GOT3 (cell line): ENCODE measurements at places on chromosomes 1 and 21.

- DNase-seq: no peak
Measured at GRCh38 chr21:16307256-16307655, 577.5 kb downstream of the USP25 start.

- DNase-seq: peak; percentile 6
Measured at GRCh38 chr1:93681101-93681988, at the start of gene BCAR3. TSS of gene BCAR3 (minus strand) at chr1:93681837. CDS start at chr1:93674930, 6,907 bp downstream.

GRCh38 chr1:97461782-97462181, 459.1 kb downstream of the DPYD start:
- no peak for DNase-seq

- DNase-seq: no peak
Measured at GRCh38 chr21:33219954-33220353, 9.8 kb upstream of the IFNAR2 start.

- no peak for DNase-seq
Measured at GRCh38 chr1:199978408-199978940, 49.0 kb upstream of the NR5A2 start.

- DNase-seq: no peak
Measured at GRCh38 chr1:1703796-1704195, 11.2 kb upstream of the SLC35E2B start.

- DNase-seq: no peak
Measured at GRCh38 chr1:156509424-156510034, 9.0 kb upstream of the MEF2D start.

DNA sequence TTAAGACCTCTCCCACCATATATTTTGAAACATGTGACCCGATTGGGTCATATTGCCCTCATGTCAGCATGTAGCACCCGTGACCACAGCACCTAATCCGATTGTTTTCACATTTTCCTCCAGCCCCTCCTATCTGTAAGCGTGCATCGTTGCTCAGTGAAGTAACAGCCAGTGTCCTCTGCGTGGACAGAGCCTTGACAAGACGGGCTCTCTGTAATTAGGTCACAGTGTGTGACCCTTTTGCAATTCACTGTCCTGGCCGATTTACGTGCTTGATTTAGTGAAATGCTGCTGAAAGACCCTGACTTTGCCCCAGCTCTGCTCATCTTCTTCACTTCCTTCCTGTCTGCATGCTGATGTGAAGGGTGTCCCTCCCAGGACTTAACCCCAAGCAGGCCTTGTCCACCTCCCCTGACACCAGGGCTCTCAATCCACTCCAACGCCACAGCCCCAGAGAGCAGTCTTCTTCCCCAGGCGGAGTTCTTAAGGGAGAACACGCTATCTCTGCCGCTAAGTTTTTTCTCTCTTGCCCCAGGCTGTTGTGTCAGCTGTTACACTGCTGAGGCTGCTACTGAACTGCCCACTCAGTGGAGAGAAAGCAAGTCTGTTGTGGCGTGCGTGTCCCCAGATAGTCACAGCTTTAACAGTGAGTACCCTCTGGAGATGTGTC, 19.4 kb downstream of the URB2 start:
- no peak for DNase-seq

DNA sequence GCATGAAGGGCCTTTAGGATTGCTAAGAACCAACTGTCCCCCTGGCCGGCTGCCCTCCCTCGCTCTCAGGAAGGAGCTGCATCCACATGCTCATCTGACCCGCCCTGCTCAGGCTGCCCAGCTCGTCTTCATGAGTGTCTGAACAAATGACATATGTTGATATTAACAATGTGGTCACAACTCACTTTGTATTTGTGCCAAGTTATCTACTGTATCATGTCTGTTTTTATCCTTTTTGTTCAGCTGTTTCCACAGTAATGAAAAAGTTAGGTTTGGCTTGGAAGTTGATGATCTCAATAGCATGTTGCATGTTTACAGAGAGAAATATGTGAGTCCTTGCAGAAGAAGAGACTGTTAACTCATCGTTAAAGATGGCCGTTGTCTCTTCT, 75.1 kb downstream of the PHTF1 start:
- no peak for DNase-seq

DNA sequence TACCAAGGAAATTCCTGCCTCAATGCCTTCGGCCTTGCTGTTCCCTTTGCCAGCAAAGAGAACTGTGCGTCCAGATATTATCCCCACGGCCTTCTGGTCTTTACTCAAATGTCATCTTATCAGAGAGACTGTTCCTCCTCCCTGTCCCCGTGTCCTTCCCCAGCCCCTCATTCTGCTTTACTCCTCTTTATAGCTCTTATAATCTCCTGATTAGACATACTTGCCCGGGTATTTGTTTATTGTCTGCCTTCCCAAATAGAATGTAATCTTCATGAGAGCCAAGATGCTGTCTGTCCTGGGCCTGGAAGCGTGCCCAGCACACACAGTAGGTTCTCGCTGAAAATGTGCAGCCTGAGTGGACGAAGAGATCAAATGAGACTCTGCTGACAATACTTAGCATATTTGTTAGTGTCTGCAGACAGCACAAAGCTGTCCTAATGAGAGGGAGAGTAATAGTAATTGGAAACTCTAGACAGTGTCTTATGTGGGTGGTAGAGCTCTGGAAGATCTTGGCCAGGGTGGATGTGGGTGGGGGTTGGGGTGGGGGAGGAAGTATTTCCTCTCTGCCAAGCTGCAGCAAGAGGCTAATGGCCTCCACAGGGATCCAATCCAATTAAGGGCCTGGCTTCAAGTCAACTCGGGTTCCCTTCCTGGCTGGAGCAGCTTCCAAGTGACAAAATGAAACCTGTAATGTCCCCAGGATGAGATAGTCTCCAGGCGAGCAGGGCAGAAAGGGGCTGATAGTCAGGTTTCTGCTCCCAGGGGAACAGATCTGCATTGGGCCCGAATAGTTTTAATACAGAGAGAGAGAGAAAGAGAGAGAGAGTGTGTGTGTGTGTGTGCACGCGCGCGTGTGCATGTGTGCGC, 9.5 kb upstream of the CLIC4 start:
- DNase-seq: no peak

- DNase-seq: no peak
Measured at GRCh38 chr1:61237659-61238358, 155.4 kb downstream of the NFIA start.

DNA sequence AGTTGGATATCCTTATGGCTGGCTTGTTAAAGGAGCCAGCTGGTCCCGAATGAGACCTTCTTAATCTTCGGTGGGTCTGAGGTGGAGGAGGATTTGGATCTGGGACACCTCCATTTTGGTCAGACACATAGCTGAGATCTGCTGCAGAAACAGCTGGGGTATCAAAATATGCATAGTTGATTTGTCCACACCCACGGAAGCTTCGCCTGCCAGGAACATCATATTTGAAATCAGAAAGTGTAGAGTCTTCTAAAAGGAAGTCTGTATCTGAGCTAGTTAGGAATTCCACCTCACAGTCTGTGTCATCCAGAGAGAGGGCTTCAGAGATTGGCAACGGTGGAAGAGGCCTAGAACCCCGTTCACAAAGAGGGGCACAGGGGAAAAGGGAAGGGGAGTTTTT, 12.3 kb downstream of the ERRFI1 start:
- DNase-seq: no peak

GRCh38 chr1:230831771-230832170, 36.5 kb downstream of the C1orf198 start:
- no peak for DNase-seq

DNA sequence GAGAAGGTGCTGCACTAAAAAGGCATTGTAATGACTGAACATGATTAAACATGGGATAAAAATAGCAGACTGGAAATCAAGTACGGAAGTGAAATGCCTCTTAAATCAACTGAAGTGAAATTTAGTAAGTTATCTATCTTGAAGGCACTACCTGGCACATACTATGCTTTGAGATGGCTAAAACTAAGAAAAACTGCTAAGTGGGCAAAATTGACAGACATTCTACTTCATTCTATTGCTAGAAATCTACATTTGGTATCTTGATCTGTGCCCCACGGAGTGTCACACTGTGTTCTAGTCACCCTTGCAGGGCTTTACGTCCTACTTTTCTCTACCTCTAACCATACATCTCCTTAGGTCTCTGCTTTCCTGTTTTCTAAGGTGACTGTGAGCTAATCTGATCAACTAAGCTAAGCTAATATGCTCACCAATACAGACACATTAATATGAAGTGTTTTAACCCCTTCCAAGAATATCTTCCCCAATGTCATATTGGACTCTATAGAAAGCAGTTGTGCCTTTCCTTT, 4.1 kb downstream of the PDC start:
- no peak for DNase-seq

DNA sequence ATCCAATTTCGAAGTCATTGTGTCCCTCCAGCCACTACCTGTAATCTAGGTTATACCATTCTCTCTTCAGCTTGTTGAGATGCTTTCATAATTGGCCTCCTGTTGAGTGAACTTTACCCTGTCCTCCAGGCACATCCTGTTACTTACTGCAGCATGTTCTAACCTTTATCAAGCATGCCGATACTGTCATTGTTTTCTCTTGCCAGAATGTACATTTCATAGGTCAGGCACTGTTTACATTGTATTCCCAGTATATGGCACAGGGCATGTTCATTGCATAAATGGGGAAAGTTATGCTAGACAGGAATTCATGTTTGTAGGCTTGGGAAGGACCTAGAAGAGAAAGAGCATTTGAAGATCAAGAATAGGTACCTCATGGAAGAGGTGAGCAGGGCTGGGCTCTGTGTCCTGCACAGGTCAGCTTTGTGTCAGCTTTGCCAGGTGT, 10.2 kb downstream of the CXADR start:
- DNase-seq: no peak

DNA sequence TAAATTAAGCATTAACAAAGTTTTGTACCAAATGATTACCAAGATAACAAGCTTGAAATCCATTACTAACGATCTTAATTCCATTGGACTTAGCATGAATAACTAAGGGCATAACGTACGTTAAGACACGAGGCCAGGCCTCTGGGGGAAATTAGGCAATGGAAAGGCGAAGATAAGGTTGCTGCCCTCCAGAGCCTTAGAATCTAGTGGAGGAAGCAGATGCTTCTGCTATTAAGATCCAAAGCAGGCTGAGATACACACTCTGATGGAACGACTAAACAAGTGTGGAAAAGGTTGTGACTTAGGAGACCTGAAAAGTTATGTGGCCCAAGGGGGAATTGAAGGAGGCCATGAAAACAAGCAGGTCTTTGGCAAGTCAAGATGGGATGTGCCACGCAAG, 6.0 kb downstream of the AKNAD1 start:
- DNase-seq: no peak

DNA sequence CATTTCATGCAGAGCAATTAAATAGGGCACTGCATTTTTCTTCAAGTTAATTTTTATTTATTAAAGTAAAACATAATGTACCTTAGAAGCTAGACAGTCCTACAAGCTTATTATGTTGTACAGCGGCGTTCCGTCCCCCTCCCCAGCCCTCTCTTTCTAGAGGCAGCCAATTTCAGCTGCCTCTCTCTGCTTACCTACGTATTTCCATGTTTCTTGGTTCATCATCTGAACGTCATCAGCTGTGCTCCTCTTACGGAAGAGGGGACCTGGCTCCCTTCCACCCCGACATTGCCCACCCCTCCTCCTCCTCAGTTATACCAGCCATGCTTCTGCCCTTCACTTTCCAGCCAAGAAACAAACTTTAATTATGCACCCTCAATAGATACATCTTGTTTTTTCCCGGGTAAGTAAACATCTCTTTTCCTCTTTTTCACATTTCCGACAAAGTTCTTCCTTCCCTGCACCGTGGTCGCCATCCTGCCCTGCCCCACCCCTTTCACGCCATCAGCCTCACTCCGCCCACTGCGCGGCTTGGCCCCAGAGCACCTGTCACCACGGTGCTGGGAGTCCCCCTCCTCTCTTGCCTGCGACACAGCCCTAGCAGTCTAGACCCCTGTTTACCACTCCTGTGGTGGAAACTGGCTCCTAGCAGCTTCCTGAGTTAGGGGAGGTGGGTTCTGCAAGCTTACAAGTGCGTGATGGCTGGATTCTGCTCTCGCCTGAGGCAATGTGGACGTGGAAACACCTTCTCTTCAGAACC, 57.9 kb downstream of the SLC37A1 start:
- no peak for DNase-seq

- no peak for DNase-seq
Measured at GRCh38 chr1:218490406-218490922, 145.3 kb downstream of the TGFB2 start.

GRCh38 chr1:93814059-93814794, 64.8 kb downstream of the DNTTIP2 start:
- no peak for DNase-seq

GRCh38 chr1:111172463-111172862, 28.0 kb downstream of the DENND2D start:
- DNase-seq: no peak

GRCh38 chr1:214186103-214186824, 94.7 kb upstream of the SMYD2 start:
- no peak for DNase-seq

- DNase-seq: no peak
Measured at GRCh38 chr1:185478877-185479276, 161.8 kb upstream of the IVNS1ABP start.

DNA sequence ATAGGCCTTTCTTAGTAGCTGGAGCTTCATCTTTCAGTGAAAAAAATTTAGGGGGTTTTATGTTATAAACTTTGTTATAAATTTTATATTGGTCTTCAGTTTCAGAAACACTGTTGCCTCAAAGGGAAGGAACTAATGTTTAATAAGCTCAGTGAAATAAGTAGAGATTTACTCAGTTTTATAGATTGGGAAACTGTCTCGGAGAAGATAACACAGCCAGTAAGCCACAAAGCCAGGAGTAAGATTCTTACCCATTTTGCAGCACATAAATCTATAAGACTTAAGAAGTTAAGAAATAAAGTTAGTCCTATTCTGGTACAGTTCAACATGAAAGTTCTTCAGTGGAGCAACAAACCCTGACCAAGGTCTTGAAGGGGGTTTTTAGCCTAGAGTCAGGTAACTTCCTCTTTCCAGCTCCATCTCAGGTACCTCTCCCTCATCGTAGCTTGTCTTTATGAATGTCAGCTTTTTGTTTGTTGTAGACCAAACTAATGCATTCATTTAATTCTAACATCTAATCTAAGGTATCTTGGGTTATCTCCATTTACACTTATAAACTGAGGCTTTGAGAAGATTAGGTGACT, 3.3 kb downstream of the KPNA6 start:
- no peak for DNase-seq

DNA sequence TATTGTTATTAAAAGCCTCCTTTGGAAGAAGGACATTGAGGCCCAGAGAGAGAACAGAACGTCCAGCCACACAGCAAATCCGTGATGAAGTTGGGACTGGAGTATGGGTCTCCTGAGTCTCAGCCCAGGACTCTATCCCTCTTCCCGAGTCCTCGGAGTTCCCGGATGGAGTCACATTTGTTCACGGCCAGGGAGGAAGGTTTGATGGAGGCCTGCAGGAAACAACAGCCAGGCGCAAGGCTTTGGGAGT, 357 bp upstream of the TXLNA start:
- no peak for DNase-seq

GRCh38 chr1:100511058-100511457, 26.9 kb upstream of the GPR88 start:
- no peak for DNase-seq

- DNase-seq: no peak
Measured at GRCh38 chr1:46806196-46807020, 7.6 kb downstream of the CYP4B1 start.
